T-cell (primary cell): ENCODE measurements at places on chromosomes 11 and 22.

- DNase-seq: no peak
These were observed 20.1 kb upstream of the BDNF start for GRCh38 chr11:27720277-27720830.

DNA sequence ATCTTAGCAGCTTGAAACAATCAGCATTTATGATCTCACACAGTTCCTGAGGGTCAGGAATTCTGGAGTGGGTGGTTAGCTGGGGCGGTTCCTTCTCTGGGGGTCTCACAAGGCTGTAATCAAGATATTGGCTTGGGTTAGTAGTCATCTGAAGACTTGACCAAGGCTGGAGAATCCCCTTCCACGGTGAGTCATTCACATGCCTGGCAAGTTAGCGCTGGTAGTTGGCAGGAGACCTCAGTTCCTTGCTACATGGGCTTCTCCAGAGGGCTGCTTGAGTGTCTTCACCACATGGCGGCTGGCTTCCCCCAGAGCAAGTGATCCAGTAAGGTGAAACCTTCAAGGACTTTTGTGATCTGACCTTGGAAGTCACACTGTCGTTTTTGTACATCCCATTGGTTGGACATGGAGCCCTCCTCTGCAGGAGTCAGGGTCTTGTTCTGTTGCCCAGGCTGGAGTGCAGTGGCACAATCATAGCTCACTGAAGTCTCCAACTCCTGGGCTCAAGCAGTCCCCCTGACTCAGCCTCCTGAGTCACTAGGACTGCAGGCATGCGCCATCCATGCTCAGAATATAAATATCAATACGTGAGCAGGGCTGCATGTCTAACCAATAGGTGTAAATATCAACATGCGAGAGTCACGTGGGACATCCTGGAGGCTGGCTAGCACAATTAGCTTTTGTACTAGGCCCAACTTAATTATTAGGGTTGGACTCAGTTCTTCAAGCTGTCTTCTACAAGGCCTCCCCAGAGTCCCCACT is 7.2 kb upstream of the NIPSNAP1 start:
- no peak for DNase-seq

DNA sequence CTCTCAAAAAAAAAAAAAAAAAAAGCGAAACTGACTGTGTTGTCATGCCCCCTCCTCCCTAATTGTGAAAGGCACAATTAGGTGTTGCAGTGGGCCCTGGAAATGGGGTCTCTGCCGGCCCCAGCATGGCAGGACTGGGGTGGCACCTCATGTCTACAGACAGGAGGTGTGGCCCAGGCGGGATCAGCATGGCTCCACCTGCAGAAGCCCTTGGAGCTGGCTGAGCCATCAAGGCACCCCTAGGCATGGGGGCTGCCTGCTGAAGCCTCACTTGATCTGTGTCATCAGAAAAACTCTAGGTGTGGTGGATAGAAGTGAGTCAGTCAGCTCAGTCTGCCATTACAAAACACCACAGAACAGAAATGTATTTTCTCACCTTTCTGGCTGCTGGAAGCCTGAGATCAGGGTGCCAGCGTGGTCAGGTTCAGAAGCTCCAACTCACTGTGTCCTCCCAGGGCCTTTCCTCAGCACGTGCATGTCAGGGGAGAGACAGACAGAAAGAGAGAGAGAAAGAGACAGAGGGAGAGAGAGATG is 10.1 kb upstream of the B4GALNT4 start:
- no peak for DNase-seq

DNA sequence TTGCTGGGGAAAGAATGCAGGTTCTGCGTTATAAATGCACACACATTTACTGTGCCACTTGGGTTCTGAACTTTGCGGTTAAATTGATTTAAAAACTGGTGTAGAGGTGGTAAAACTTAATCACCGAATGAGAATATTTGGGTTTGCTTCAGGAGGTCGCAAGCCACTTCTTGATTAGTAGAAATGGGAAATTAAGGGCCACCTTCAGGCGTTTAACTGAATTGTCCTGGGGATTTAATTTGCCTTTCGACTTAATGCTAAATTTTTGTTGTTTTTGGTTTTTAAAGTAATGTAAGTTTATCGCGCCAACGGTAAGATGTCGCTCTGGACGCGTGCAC is 459 bp upstream of the NCR3LG1 start:
- DNase-seq: no peak

DNA sequence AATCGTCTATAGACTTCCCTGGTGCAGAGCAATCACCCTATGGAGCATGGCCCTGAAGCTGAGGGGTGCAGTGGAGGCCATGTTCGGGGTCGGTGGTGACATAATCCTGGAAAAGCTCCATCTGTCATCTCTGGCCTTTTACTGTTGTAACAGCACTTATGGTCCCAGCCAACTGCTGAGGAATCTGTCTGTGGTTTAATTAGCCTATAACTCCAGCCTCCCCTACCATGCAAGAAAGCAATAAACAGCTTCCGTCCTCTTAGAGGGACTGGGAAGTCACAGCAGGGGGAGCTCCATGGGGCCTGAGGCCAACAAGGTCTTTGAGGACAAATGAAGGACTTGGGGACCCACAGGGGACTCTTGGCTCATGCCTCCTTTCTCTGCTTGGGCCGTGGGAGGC is 159.1 kb upstream of the NECTIN1 start:
- no peak for DNase-seq

GRCh38 chr11:104798789-104799188 is 99.5 kb downstream of the CASP12 start:
- no peak for DNase-seq

DNA sequence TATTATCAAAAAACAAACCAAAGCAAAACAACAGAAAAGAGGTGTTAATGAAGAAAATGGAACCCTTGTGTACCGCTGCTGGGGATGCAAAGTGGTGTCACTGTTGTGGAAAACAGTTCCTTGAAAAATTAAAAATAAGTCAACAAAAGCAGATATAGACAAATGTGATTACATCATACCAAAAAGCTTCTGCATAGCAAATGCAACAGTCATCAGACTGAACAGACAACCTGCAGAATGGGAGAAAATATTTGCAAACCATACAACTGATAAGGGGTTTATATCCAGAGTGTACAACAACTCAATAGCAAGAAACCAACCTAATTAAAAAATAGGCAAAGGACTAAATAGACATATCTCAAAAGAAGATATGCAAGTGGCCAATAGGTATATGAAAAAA is 22.9 kb upstream of the CARS1 start:
- DNase-seq: no peak

DNA sequence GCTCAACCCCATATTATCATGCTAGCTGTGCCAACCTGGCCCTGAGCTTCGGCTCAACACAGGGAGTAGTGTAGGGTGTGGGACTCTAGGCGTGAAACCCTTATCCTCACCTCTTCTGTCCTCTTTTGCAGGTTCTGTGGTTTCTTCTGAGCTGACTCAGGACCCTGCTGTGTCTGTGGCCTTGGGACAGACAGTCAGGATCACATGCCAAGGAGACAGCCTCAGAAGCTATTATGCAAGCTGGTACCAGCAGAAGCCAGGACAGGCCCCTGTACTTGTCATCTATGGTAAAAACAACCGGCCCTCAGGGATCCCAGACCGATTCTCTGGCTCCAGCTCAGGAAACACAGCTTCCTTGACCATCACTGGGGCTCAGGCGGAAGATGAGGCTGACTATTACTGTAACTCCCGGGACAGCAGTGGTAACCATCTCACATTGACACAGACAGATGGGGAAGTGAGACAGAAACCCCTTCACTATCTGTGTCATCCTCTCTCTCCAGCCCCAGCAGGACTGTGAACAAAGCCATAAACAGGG is 76.4 kb downstream of the GGTLC2 start:
- no peak for DNase-seq

DNA sequence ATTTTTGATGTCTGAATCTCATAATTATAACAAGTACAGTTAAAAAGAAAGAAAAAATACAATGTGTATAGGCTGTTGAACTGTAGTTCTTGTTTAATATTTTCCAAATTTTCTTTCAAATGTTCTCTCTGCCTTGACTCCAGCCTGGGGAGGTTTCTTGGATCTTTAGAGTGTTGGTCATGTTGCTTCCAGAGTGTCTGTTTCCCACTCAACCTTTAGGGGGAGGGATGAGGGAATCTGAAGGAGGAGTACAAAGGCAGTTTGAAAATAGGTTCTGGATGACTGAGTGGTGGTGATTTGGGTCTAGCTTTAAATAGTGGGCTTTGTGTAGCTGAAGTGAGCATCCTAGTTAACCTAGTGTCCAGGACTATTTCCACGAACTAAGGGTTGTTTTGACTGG is 2.0 kb downstream of the CTNND1 start:
- no peak for DNase-seq

GRCh38 chr11:46694072-46694471 is 6.3 kb downstream of the ARHGAP1 start:
- DNase-seq: no peak

DNA sequence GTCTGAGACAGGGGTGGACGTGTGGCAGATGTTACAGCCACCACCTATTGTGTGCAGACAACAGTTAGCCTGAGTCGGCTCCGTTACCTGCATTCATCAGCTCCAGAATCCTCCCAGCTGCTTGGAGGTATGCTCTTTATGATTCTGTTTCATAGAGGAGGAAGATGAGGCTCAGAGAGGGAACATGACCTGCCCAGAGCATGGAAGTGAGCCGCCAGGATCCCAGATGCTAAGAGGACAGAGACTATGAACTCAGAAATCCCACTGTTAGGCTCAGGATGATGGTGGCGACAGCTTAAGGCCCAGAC is 1.5 kb downstream of the EMID1 start:
- no peak for DNase-seq

DNA sequence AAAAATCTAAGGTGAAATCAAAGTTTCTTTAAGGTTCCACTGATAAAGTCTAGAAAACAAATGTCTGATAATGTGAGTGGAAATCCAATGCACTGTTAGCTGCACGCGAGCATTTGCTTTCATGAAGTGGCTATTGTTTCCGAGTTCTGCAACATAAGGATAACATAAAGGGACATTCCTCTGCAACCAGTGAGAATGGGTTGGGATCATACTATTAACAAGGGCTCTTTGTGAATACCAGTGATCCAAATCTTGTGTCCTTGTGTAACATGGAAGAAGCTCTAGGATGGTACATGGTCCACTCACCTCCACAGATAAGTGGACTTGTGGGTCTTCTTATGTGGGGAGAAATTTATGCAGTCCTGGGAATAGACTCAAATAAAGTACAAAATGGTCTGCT is 24.6 kb downstream of the APIP start:
- DNase-seq: no peak

GRCh38 chr11:9760193-9760575 is 96.3 kb downstream of the SWAP70 start:
- DNase-seq: no peak

DNA sequence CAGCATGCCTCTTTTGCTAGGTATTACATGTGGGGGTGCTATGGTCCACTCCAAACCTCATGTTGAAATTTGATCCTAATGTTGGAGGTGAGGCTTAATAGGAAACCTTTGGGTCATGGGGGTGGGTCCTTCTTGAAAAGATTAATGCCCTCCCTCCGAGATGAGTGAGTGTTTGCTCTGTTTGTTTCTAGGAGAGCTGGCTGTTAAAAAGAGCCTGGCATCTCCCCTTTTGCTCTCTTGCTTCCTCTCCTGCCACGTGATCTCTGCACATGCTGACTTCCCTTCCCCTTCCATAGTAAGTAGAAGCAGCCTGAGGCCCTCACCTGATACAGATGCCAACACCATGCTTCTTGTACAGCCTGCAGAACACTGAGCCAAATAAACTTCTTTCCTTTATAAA is 104.5 kb downstream of the FAT3 start:
- no peak for DNase-seq
